ENCODE measurements at places on chromosomes 3 and 15.

DNA sequence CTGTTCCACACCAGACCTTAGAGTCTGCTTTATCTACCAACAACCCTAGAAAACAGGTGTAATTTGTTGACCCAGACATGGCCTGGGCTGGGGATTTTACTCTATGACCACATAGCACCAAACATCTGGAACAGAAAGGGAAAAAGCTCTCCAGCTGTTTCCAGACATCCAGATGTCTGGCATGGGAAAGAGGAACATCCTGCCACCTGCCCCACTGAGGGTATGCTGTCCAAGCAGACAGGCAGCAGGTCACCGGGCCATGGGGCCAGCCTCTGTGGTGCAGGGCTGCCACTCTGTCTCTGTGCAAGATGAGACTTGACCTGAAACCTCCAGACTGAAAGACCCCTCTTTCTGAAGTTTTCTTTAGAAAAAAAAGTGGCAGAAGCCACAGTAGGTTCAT lies 359.3 kb upstream of the ICE2 start:
- no peak for DNase-seq

DNA sequence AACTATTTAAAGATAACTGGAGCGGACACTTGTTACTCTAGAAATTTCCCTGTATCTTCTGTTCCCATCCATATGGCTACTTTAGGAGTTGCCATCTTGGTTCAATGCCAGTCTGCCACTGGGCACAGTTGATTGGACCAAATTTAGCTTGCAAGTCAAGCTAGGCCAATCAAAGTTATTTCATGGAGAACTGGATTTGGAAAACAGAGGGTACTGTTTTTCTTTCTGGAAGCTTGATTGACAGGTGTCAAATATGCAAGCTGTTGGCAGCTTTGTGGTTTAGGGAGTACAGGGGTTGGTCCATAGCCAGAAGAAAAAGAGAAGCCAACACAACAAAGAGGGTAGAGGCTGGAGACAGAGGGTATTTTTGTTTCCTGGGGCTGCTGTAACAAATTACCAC lies 33.4 kb upstream of the KLHL25 start:
- no peak for DNase-seq

DNA sequence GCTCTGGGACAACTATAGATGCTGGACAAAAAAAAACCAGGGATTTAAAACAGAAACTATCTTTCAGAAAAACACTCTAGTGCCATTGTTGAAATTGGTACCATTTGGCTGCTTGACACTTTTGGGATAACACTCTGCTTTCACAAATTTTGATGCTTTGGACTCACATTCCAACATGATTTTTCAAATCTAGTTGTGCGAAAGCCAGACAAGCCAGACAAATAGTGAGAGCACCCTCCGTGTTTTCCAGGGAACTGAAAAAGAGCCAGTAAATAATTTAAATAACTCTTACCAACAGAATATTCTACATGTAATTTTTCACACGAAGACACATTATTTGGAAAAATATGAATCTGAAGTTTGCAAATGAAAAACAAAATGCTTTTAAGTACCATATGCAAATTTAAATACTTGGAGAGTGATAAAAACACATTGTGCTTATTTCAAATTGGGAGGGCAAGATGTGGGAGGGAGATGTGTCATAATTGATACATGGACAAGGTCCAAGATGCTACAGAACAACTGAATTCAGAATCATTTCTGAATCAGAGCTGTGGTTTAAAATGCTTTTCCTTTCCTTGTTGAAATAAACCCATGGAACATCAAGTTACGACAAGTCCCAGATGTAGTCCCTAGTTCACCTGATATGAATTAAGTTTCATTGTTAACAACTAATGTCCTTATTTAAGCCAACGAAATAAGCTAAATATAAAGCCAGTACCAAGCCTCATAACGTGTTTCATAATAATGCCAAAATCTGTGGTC lies 144.2 kb upstream of the SOX2 start:
- DNase-seq = peak; percentile 71

DNA sequence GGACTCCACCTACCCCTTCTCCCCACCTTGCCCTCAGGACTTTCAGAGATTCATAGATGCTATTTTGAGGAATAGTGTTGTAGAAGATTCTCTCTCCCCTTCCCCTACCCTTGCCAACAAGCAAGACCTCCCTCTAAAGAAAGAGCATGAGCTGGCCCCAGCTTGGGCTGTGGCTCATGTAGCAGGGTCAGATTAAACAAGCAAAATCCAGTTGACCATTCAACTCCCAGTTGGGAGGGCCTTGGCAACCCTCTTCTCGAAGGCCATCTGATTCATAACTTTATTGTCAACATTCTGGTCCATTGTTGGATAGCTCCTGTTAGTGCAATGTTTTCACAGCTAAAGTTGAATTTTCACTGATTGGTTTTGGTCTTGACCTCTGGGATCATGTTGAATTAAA lies 41.1 kb downstream of the TNFAIP8L3 start:
- DNase-seq = no peak

GRCh38 chr3:42014458-42014920 lies 52.6 kb upstream of the ULK4 start:
- no peak for DNase-seq

DNA sequence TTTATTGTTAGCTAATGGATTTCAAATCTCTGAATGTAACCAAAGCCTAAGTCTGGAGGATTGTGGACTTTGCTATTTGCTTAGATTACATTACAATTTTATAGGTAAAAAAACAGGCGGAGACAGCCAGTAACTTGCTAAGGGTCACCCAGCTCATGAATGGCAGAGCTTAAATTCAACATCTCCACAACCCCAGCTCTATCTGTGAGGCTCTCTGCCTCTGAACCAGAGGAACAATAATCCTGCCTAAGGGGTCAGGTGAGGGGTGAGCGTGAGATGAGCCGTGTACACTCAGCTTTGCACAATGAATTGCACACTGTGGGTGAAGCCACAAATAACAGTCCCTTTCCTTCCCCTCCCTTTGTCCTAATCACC lies 69.8 kb upstream of the SPATA12 start:
- DNase-seq = no peak

GRCh38 chr15:89378296-89379151 lies 43.9 kb upstream of the POLG start:
- DNase-seq = no peak

- peak; percentile 8 for DNase-seq
These were observed 1003.9 kb upstream of the NR2F2 start for GRCh38 chr15:95326431-95327182.

DNA sequence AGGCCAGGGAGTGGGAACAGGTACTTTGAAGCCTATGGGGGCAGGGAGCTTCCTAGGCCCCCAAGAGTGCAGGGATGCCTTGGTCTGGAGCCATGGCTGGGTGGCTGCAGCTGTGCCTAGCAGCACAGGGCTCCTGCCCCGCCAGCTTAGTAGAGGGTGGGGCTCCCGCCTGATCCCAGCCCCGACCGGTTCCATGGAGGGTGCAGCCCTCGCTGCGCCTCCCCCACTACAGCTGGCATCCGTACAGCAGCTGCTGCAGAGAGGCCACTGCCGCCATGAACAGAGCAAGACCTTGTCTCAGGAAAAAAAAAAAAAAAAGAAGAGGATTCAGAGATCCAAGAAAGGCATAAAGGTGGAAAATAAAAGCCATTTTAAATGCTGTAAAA lies 277.2 kb downstream of the UBE2E2 start:
- DNase-seq = no peak

DNA sequence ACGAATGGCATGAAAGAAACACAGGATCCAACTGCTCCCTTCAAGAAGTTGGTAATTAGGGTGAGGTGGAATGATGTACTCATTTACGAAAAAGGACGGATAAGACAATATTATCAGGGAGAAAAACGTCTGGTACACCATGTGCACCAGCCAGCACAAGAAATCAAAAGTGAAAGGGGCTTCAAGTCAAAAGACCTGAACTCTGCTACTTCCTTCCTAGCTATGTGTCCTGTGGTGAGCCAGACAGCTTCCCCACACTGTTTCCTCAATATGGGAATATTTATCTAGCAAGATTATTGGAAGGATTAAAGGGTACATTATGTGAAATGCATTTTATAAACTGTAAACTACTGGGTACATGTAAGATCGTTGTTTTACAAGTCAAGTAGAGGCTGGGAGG lies 33.9 kb downstream of the RAB27A start:
- DNase-seq = no peak

GRCh38 chr15:89143503-89144162 lies 55.4 kb downstream of the ABHD2 start:
- peak; percentile 95 for DNase-seq

DNA sequence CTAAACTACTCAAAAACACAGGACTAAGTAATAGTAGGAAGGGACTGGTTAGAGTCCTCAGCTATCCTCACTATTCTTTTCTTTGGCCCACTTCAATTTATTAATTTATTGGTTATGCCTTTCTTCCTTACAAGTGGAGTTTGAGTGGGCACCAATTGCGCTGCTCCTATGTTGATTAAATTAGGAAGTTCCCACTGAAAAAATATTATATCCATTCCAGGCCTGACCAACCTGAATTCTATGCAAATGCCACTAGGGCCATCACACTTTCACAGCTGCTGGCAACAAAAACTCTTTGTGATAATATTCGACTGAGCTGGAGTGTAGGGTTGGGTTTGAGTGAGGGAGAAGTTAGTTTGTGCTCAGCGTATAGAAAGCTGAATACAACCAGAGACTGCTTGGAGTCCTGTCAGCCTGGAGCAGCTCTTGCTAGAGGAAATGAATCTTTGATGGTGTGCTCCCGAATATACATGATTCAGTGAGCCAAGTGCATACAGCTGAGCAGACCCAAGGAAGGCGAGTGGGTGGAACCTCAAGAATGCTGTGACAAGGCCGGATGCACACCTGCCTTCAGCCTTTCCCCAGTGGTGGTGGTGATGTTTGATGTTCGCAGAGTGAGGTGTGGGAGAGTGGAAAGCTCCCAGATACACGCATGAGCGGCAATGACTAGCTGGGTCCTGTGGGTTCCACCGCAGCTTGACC lies 1.5 kb downstream of the ARHGEF3 start:
- no peak for DNase-seq

DNA sequence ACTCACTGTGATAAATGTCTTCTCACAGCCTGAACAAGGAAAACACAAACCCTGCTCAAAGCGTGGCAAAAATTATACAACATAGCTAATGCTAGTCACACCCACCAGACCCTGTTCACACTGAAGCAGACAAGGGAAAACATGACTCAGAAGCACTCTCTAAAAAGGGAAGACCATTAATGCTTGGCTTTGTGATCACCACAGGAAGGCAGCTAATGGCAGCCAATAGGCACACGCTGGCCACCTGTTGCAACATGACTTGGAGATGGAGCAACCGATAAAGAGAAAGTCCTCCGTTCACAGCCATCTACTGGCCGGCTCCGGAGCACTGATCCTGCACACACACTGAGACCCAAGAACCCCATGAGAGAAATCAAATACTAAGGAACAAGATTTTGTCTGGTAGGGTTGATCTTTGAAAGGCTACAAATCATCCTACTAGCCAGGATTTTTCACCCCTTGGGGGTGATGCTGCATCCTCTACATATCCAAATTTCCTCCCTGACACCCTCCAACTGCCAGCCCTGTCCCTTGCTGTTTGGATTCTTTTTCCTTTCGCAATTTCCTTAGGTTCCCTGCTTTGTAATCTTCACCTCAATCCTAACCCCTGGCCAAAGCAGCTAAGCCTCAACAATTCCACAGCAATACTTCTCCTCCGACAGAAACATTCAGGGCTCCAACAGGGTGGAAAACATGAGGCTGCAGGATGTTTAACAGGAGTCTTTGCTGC lies 3.2 kb downstream of the ZXDC start:
- DNase-seq = peak; percentile 77

All from fibroblast of upper back skin (primary cell).